ENCODE measurements at places on chromosomes 6 and 20.

GRCh38 chr20:14312001-14312400 is 25.4 kb downstream of the FLRT3 start:
- DNase-seq, result no peak

GRCh38 chr20:43988867-43989266 is 74.2 kb downstream of the TOX2 start:
- no peak for DNase-seq

DNA sequence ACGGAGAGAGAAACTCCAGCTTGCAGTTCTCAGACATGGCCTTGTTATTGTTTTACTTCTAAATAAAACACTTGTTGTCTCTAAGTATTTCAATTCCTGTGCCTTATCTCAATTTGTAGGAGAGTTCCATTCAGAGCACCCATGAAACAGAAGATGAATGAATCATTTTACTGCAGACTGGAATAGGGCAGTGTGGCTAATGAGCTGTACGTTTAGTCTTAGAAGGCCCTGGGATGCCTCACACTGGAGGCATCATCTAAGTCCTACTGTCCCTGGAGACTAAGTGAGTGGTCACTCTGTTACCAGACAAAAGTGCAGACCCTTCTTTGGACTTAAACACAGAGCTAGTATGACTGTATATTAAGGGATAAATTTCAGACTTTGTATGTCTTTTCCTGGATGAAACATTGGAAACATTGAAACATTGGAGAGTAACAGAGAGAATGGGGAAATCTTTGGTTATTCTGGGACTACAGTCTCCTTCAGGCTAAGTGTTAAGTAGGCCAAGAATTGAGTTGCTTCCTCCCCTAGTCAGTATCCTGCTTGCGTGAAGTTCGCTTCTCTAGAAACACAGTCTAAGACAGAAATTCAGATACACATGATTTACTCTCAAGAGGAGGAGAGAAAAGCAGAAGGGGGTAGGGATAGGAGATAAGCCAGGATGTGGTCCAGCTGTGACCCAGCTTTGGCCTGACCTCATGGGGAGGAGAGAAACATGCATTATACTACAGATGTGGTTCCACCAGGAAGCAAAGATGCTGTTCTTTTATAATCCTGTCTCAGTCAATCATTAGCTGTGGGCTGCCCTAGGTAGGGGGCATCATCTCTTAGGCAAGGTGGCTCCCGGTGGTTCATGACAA is 167.4 kb upstream of the BMP2 start:
- DNase-seq, result no peak

GRCh38 chr20:59151820-59152219 is 11.8 kb upstream of the ZNF831 start:
- no peak for DNase-seq

Data from cardiac muscle cell (in vitro differentiated cells and primary cell).